Activated CD8-positive, alpha-beta T cell treated with anti-CD3 and anti-CD28 coated beads for 36 hours (primary cell): ENCODE measurements at places on chromosomes 12 and 14.

- DNase-seq, result peak; percentile 27
These were observed 212.8 kb downstream of the KIF21A start for GRCh38 chr12:39230086-39230485.

- DNase-seq, result no peak
These were observed 381.8 kb downstream of the BTG1 start for GRCh38 chr12:91763654-91764370.

GRCh38 chr14:32414808-32415255 is 85.7 kb downstream of the AKAP6 start:
- DNase-seq, result no peak

- DNase-seq, result no peak
These were observed 182.9 kb upstream of the GRIN2B start for GRCh38 chr12:14164266-14164665.

- no peak for DNase-seq
These were observed 5.3 kb downstream of the KRT7 start for GRCh38 chr12:52238207-52238840.

DNA sequence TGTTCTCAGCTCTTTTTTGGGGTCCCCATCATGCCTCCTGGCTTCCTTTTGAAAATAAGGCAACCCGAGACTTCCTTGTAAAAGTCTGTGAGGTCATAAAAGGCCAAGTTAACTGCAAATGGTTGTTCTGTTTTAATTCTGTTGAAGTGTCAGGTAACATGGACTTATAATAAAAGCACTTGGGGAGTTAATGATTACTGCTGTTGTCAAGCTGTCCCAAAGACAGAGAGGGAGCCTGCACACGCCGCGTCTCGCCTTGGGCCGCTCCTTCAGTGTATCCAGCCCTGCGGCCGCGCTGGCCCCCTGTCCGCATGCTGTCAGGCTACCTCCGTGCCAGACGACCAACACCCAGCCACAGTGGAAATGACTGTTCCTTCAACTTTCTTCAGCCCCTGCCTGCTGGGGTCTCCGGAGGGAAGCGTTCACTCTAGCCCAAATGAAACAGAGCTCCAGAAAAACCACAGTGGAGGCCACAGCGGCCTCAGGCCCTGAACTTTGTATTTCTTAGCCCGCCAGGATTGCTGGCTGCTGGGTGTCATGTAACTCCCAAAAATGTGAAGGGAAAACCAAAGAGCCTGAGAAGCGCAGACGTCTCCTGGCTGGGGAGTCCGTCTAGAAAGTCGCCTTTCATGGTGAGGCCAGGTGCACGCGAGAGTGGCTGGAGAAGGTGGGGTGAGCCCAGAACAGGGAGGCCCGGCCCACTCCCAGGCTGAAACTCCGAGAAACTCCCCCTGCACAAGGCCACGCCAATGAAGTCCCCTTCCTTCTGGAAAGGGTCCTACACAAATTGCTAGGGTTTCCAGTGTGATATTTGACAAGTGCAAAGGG is 189.1 kb downstream of the ZFP36L1 start:
- no peak for DNase-seq

DNA sequence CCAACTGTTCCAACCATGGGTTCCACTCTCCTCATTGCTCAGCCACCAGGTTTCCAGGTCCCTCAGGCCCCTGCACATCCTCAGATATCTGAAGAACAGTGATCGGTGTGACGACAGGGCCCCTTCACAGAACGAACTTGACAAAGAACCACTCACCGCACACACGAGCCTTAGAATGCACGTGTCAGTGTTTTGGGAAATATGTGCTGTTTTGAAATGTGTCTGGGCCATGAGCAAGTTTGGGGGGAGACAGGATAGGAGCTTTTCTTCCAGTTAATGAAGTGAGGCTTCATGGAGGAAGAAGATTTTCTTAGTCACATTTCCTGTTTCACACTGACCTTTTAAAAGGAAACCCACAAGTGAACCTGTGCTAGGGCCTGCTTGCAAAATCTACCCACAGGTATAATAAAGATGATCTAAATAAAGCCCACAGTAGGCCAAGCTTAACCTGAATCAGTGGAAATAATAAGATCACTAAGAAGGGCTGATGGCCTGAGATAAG is 58.6 kb downstream of the ZFP36L1 start:
- peak; percentile 86 for DNase-seq

DNA sequence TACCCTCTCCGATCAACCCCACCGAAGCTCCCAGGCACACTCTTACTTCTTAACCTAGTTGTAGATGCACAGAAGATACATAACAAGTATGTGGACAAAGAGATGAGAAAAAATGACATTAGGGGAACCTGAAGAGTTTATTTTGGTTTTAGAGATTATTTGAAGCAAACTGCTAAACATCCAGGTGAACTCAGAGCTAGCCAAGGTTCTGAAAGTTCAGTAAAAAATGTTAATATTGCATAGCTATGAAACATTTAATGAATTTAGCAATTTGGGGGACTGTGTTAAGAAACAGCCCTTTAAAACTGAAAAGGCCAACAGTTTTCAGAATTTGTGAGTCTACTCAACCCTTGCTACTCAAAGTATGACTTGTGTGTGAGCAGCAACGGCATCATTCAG is 174.4 kb downstream of the NAV3 start:
- DNase-seq, result no peak

DNA sequence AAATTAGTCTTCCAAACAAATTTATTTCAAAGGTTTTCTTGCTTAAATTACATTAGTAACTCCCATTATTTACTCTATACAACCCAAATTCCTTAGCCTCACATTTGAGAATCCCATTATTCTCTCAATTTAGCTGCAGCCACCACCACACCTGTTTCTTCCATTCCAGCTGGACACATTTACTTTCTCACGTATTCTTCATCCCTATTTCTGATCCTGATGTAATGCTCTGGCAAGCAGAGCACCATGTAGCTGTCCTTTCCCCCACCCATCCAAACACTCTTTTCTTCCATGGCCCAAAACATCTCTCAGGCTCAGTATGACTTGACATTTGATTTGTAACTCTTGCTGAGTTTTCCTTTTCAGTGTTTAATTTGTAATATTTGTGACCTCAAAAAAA is 240.2 kb upstream of the CLEC14A start:
- DNase-seq, result no peak

DNA sequence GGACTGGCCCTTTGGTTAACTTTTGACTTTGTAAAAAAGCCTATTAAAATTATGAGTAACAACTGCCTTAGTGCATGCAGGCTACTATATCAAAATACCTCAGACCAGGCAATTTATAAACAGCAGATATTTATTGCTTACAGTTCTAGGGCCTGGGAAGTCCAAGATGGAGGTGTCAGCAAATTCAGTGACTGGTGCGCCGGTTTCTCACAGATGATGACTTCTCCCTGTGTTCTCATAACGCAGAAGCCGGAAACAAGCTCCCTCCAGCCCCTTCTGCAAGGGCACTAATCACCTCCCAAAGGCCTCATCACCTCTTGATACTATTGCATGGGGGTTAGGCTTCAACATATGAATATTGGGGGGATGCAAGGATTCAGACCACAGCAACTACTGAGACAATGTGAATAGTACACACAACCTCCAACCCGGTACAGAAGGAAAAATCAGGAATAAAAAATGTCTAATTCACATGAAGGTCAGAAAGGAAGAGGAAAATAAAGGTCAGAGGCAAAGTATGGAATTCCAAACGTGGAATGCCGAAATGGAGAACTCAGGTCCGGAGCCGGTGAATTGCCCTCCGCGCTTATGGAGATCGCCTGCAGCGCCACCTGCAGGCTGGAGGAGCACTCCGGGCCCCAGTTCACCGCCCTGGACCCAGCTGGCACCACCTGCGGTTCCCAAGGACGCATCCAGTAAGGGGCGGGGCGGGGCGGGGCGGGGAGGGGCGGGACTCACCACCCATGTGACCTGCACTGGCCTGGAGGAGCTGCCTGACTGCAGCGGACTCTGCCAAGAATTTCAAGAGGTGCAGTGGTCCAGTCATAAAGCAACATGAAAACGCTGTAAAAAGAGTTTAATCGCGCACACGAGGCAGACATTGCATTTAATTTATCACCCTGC is 203.4 kb downstream of the KIF26A start:
- DNase-seq, result peak; percentile 59

DNA sequence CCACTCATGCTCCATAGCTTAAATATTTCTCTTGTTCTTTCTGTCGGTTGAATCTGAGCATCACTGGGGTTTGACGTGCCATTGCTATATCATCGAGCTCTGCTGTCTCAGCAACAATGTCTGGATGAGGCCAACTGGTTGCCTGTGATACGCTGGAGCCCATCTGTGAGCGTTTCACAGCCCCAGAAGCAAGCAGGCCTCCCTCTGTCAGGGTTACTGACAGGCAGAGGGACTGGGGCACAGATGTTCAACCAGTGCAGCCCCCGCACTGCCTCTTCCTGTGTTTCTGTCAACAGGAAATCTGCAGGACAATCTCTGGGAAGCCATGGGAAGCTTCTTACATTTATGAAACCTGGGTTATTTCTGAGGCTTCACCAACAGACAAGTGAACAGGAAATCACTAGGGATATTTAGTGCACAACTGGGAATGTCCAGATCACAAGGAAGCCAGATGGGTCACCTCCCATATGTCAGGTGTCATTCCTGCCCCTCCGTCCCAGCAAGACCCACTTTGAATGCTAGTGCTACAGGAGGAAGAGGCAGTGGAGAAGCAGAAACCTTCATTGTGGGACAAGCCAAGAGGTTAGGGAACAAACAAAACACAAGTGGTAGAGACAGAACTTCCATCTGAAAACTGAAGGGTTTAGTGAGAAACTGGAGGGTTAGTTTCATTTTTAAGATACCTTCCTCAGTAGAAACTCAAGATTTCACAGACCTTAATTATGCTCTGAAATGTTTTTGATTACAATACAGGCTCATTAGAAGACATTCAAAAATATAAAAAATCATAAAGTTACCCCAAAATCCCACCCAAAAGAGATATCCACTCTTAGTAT is 24.1 kb downstream of the DMAC2L start:
- DNase-seq, result peak; percentile 34

DNA sequence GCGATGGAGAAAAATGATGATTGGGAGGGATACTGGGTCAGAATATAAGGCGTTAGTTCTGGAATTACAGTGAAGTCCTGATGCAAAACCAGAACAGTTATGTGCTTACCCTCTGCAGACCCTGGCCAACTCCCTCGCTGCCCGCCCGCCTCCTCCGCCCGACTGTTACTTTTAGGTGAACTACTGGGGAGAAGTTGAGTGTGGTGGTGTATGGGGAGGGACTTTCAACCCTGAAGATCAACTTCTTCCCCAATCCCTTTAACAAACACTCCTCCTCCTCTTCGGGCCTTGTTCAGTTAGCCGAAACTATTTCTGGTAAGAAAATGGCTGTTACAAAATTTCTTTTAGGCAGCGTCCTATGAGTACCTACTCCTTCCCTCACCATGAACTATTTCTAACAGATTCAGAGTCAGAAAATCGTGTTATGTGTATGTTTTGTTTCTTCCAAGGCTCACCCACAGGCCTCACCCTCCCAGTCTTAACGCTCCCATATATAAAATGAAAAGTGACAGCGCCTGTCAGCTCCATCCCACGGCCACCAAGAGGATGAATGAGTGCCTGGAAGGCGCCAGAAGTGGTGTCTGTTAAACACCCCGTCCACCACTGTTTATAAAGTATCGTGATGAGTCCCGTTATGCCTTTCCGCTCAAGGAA is 1.3 kb downstream of the FBXO33 start:
- peak; percentile 26 for DNase-seq
